ENCODE measurements at places on chromosomes 5 and 9.

DNA sequence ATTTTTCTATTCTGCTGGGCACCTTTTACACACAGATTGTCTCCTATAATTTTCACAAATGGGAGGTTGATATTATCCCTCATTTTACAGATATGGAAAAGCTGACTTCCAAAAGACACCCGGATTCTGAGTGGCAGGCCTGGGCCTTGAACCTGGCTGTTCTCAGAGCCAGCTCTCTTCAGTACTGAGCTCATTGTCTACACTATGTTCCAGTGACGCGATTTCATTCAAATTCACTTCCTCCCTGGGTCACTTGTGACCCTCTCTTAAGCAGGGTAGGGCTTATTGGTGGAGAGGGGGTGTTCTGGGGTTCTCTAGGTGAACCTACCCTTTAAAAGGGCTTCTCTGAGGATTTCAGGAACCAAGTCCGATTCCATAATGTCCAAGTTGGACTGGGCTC, 70.2 kb downstream of the ANKRD33B start:
- no peak for DNase-seq

GRCh38 chr5:134975078-134975715, 7.5 kb downstream of the CATSPER3 start:
- no peak for DNase-seq

- DNase-seq = no peak
Observed at GRCh38 chr5:19739671-19740070, 248.3 kb downstream of the CDH18 start.

DNA sequence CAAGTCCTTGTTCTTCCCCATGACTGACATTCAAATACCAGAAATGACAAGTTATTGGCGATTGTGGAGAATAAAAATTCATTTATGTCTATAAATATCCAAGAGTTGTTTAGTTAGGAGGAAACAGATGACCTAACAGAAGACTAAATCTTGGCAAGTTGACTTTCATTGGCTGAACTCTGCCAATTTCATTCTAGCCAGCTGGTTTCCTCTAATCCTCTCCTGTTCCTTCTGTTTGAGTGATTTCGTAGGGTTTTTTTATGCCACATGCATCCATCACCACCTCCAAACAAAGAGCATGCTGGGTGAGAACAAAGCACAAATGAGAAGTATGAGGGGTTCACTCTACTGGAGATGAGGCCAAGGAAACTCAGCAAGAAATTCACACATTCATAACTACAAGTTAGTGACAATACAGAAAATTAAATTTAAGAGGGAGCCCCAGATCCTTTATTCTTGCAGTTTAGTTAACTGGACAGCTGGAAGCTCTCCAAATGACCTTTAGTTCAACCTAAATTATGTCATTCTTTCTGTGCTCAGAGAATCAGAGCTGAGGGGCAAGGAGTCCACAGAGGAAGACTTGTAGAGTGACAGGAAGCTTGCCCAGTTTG, 932.0 kb downstream of the TLE4 start:
- no peak for DNase-seq

DNA sequence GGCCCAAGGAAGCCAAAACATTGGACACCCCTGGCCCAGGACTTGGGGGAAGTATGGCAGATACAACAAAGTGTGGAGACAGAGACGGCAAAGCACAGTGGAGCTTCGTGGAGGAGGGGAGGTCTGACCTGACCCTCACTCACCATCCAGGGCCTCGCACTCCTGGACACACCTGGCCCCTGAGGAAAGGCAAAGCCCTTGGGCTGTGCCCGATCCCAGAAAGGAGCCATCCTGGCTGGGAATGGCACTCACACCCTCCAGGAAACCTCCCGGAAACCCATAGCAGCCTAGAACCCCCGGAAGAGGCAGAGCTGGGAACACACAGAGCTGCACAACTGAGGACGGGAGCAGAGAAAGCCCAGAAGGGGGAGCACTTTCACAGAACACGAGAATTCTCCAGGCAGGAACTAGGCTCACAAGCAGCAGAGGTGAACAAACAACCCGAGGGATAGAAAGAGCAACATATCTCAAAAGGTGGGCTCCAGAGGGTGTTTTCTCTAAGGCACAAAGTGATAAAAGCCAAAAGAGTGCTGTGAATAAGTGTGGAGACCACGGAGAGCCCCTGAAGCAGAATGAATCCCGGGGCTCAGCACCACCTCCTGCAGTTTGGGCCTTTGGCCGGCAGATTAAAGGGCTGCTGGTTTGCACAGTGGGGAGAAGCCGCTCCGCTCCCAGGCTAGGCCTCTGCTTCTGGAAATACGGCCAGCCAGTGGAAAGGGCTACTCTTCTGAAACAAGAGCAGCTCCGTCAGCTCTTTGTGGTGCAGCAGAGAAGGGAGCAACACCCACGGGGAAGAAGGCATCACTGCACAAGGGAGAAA, 108.2 kb downstream of the UBE2R2 start:
- DNase-seq = peak; percentile 16

GRCh38 chr9:22244139-22245011, 202.2 kb upstream of the DMRTA1 start:
- no peak for DNase-seq

- no peak for DNase-seq
Observed at GRCh38 chr5:121967187-121967586, 5.4 kb downstream of the SRFBP1 start.

GRCh38 chr5:9888501-9888901, 258.4 kb upstream of the TAS2R1 start:
- DNase-seq = peak; percentile 72

DNA sequence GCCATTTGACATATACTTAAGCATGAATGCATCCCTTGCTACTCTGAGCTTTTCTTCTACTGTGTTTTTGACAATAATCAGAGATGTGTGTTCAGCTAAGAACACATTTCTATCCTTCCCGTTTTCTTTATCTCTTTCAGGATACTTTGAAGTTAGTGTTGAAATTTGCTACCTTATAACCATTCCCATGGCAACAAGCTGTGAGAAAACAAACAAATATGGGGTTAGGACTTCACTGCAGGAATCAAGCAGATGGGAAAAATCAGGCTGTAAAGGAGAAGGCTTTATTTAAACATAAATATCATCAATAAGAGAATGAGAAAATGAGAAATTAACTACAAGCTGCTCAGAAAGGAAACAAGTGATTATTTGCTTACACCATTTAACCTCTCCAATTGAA, 35.2 kb downstream of the ZCCHC9 start:
- DNase-seq = no peak

DNA sequence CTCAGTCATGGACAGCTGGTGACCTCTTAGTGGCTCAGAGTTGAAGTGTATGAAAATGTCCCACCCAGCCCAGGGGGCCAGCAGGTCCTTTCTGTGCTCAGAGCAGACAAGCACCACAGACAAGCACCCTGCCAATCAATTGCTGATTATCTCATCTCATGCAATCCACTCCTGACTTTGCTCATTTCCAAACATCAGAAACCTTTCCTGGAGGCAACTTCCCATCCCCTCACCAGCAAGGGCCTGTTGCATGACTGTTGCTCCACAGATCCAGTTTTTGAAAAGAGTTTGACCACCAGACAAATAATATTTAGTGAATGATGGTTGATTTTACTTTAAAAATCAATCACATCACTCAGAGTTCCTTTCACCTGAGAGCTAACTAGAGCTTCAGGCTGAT, 397.3 kb upstream of the KLF4 start:
- DNase-seq = no peak

DNA sequence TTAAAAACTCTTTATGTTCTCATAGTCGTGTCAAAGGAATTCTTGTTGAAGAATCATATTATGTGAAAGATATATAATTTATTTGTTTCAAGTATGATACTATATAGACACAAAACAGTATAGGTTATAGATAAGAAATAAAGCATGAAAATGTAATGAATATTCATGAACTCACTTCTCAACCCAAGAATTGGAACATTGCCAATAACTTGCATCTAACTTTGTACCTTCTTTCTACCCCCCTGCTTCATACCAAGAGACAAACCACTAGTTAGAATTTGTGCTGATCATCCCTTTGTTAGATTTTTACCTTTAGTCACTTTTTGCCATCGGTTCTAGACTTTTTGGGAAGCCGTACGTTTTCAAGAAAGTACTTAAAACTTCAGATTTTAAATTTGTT, 32.6 kb downstream of the HSD17B4 start:
- DNase-seq = no peak

DNA sequence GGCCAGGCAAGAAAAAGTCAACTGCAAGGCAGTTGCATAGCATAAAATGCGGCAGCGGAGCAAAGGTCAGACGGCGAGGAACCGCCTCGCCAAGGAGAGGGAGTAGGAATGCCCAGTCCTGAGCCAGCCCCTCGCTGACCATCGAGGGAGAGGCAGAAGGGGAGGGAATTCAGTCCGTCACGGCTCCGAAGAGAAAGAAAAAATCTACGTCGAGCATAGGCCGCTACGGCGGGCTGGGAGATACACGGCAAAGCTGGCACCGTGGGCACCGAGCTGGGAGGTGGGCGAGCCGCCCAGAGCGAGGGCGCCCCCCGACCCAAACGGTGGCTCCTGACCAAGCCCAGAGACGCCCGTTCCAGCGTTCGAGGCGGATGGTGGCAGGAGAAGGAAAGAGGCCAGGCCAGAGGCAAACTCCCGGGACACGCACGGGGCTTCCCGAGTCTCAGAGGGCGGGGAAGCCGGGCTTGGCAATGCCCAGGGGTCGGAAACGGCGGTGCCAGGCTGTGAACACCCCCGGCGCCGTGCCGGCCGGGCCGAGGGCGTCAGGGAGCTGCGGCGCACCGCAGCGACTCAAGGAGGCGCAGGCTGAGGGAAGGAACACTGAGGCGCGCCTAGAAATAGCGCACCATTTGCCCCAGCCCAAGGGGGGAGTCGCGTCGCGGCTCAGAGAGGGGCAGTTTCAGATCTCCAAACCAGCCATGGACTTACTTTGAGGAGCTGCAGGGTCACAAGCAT, 518 bp downstream of the SPRY4 start:
- DNase-seq = no peak

DNA sequence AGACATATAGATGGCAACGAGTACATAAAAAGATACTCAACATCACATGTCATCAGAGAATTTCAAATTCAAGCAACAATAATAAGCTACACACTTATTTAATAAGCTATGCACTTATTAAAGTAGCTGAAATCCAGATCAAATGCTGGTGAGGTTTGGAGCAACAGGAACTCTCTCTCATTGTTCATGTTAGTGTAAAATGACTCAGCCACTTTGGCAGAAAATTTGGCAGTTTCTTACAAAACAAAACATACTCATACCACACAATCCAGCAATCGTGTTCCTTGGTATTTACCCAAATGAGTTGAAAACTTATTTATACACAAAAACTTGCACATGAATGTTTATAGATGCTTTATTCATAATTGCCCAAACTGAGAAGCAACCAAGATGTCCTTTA, 131.5 kb upstream of the NFIL3 start:
- no peak for DNase-seq

- no peak for DNase-seq
Observed at GRCh38 chr9:83153030-83153429, 90.1 kb upstream of the RASEF start.

DNA sequence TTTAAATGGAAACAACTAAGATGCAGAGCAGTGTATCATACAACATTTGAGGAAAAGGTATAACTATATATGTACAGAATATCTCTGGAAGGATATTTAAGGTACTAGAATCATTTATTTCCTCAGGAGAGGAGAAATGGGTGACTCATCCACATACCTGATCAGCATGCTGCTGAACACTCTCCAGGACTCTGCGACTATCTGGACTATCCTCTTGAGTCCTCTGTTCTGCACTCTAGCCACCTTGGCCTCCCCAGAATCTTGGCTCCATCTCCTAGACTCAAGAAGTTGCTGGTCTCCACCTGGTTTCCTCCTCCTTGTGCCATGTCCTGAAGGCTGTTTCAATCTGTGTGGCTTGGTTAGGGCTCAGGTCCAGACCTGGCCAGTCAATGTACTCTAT, 8.8 kb upstream of the PRDM6 start:
- no peak for DNase-seq

- DNase-seq = no peak
Observed at GRCh38 chr9:123769719-123770118, 160.2 kb downstream of the DENND1A start.

- DNase-seq = no peak
Observed at GRCh38 chr9:124130277-124131075, 118.9 kb downstream of the LHX2 start.

- no peak for DNase-seq
Observed at GRCh38 chr5:140293091-140293848, 9.6 kb downstream of the PFDN1 start.

- DNase-seq = no peak
Observed at GRCh38 chr9:114777821-114778609, 27.8 kb downstream of the TNFSF15 start.

DNA sequence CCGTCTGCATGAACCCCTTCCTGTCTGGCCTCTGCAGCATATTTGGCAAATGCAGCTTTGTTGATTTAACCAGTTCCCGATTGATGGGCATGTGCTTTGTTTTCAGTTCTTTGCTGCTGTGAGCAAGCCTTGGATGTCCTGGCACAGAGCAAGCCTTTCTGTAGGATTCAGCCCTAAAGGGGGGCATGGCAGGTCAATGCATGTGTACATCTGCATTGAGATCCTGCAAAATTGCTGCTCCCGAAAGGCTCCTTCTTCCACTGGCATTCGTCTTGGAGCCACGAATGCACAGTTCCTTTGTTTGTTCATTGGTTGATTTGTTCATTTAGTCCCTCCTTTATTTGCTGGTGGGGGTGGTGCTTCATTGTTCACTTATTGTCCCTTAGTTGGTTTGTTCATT, 34.8 kb downstream of the COL5A1 start:
- DNase-seq = no peak

DNA sequence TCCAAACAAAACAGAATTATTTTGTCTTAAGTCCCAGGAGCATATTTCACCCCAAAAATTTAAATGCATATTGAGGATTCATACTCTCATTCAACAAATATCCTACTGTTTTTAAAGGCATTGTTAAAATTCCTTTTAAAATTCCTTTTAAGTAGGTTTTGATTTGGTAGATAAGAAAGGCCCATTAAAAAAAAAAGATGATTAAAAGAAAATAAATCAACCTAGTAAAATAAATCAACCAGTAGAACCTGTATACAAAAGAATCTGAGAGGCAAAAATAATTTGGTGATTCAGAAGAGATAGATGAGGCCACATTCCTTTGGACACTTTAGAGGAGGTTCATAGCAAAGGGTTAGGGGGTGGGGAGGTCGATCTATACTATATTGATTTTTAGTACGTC, 585.3 kb upstream of the TLE4 start:
- DNase-seq = no peak

DNA sequence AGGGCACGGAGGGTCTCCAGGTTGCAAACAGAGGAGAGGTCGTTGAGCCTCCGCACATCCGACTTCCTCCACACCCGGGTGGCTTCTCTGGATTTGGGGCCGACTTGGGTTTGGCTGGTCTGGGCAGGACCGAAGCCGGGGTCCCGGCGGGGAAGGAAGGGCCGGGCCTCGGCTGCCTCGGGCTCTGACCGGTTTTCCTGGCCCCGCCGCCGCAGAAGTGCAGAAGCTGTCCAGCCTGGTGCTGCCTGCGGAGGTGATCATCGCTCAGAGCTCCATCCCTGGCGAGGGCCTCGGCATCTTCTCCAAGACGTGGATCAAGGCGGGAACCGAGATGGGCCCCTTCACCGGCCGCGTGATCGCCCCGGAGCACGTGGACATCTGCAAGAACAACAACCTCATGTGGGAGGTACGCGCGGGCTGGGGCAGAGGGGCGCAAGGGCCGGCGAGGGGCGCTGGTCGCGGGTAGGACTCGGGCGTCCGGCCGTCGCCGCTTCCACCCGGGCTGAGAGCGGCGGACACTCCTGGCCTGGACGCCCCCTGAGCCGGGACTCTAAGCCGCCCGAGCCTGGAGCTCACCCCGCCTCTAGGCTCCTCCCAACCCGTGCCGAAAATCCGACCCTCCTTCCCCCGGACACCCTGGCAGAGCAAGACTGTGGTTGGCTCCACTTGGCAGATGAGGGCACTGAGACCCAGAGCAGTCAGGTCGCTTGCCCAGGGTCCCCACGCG, 2.2 kb downstream of the PRDM12 start:
- DNase-seq = no peak

Data from AG04450 (cell line).